ENCODE measurements at places on chromosomes 11 and 22.

DNA sequence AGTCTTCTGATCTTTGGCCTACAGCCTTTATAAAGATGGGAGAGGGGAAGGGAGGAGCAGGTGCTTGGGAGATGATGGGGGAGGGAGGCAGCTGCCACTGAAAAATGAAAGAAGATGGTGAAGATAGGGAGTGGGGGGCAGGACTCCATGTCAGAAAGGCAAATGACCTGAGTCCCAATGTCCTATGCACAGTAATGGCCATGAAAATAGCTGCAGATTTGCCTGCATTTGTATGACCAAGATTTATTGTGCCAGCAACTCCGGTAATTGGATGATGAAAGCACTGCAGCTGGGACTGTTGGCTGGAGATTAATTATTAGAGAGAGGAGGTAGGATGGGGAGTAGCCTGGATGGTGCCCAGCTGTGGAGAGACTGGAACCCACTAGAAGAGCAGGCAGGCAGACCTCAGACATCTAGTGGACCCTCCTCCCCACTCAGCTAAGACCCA, 36.1 kb downstream of the NEU3 start:
- DNase-seq: no peak

DNA sequence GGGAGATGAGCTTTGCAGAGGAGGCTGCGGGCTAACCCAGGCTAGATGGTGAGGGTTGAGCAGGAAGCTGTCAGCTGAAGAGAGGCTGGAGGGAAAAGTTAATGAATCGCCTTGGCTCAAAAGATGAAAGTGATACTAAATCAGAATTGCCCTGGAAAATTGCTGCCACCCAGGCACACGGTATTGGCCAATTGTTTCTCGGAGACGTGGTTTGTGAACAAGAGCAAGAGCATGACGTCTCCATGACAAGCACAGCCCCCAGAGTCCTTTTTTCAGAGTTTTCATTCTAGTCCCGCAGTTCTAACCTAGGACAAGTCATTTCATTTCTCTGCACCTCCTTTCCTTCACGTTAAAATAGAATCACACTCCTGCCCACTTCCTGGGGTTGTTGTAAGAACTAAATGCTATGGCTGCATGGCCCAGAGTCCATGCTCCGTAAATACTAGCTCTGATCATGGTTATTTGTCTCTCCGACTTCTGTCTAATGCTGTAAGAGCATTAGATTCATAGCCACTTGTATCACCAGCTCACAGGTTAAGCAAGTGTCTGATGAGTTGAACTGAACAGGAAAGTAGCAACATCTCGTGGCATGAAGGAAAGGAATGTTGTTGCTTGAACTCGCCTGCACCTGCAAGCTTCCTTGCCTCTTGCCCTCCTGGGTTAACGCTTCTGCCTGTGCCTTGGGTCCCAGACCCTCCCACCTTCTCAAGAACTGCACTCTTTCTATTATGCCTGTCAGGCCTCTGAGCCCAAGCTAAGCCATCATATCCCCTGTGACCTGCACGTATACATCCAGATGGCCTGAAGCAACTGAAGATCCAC, 33.8 kb upstream of the NUP50 start:
- no peak for DNase-seq

DNA sequence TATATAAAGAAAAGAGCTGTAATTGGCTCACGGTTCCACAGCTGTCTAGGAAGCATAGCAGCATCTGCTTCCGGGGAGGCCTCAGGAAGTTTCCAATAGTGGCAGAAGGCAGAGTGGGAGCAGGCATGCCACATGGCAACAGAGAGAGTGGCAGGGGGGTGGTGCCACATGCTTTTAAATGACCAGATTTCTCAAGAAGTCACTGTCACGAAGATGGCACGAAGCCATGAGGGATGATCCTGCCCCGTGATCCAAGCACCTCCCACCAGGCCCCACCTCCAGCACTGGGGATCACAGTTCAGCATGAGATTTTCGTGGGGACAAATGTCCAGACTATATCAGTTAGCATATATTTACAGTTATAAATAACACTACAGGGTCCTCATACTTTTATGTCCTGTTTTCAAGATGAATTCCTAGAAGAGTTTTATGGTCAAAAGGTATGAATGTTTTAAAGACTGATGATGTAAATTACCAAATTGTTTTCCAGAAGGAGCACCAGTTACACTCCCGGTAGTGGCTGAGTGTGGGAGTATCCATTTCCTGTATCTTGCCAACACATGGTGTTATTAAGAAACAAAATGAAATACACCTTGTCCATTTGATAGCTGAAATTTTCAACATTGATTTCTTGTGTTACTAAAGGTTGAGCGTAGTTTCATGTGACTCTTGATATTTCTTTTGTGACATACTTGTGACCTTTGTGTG, 19.2 kb downstream of the FAM118A start:
- DNase-seq: peak; percentile 60

- DNase-seq: no peak
Observed at GRCh38 chr11:91664521-91664920, 560.1 kb upstream of the FAT3 start.

- peak; percentile 11 for DNase-seq
Observed at GRCh38 chr11:72721689-72722049, 30.5 kb downstream of the ARAP1 start.

DNA sequence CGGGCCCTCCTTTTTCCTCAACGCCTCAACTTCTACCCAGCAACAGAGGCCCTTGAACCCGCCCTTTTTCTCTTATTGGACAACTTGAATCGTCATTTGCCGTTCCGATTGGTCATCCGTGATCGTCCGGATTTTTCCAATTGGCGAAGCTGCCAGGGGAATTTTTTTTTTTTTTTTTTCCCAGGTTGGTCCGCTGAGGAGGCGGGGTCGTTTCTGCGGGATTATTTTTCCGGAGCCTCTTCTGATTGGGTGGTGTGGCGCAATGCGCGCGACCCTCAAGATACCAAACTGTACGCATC, 465 bp upstream of the TTC9C start:
- DNase-seq: peak; percentile 99

- no peak for DNase-seq
Observed at GRCh38 chr22:19455585-19456370, 8.3 kb upstream of the C22orf39 start.

- no peak for DNase-seq
Observed at GRCh38 chr11:101061606-101062005, 68.0 kb downstream of the PGR start.

DNA sequence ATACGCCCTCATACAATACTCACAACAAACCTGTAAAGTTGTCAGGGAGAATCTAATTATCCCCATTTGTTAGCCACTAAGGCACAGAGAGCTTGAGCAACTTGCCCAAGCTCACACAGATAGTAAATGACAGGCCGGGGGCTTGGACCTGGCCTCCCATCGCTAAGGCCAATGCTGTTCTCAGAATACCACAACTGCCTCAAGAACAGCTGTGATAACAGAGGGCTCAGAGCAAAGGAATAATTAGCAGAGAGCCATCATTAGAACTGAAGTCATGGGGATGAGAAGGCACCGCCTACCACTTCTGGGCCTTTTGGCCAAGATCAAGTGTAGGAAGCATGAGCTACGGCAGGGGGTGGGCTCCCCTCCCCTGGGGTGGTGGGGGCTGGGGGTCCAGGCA, 98.6 kb downstream of the FEZ1 start:
- DNase-seq: no peak

DNA sequence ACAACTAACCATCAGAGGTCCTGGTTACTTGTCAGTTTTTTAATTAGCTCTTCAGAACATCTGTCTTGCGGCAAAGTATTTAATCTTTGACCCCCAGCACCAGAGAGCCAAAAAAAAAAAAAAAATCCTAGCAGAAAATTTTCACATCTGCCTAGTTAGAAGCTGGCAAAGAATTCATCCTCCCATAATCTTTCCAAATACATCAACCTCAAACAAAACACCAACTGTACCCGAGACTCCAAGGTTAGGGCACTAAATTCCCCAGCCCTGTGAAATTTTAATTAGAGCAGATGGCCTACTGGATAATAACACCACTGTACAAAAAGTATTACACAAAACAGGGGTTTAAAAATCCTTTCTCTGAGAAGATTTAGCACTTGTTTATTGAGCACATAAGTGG, 55.7 kb downstream of the RAB38 start:
- no peak for DNase-seq

DNA sequence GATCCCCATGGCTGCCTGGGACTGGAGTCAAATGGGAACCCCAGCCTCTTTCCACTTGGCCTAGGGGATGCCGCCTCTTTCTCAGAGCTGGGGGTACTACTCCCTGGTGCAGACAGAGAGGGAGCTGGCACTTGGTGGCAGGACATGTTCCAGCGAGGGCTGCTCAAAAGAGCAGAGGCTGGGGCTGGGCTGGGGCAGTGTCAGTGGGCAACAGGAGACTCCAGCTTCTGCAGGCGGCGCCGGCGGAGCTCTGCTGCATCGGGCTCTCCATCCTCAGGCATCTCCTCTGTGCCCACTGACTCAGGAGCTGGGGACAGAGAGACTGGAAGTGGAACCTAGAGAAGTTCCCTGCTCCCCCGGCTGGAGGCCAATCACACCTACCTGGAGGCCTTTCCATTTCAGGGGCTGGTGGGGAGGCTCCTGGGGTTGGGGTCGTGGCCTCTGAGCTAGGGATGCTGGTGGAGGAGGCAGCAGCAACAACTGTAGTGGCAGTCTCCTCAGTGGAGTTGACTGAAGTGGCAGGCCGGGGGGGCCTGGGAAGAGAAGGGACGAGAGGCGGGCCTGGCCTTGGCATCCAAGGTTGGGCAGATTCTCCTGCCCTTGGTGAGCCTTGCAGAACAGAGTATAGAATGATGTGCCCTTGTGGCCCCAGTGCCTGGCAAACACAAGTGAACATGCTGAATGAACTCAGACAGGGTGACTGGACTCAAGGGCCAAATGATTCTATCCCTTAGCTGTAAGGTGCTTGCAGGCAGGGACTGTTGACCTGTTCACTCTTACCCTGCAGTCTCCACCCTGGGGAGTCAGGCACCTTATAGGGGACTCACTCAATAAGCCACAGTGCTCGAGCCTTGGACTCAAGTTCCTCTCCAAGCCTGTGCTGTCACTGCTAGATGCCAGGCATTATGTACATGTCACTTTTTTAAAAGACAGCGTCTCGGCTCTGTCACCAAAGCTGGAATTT, 5.9 kb downstream of the SYVN1 start:
- DNase-seq: no peak

DNA sequence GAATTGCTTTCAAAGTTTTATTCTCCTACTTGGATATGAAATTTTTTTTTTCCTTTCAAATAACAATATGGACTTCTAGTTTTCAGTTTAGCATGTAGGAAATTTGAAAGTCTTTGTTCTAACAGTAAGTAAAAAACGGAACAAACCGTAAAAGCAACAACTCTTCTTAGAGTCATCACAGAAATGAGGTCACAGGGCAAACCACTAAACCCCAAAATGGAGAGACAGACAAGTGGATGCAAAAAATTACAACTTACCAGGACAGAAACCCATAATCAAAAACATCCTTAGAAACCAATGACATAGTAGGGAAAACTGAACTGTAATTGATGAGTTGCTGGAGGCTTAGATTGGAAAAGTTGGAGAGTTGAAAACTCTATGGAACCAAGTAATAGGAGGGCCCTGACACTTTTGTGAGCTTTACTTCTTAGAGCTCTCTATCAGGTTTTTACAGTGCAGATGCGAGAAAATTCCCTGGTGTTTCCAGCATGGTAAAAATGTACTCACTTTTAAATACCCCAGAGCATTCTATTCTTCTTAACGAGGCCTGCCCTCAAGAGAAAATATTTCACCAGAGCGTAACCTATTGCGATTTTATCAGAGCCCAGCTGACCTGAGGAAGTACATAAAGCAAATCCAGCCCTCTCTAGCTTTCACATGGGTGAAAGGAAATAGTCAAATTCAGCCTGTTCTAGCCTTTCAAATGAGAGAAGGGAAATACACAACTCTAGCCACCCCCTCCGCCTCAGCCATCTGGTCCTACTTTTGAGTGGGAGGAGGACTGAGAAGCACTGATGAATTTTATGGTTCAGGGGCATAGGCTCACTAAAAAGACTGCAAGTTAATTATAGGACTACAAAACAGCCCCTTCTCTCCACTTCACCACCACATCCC, 39.1 kb downstream of the CASP12 start:
- no peak for DNase-seq

GRCh38 chr11:68632802-68633201, 51.5 kb upstream of the GAL start:
- DNase-seq: peak; percentile 81

DNA sequence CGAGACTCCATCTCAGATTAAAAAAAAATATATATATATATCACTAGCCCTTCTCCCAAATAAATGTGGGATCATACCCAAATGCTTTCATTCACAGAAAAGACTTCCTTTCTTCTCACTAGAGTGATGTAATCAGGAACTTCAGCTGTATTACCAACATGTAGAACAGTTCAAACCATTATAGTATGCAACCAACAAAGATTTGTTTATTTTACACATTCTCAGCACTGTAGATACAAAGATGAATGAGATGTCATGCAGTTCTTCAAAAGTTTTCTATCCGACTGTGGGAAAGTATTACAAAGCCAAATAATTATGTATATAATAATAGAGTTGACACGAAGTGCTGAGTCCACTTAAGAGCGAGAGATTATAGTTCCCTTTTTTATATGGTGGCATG, 22.2 kb upstream of the ZNF143 start:
- no peak for DNase-seq

DNA sequence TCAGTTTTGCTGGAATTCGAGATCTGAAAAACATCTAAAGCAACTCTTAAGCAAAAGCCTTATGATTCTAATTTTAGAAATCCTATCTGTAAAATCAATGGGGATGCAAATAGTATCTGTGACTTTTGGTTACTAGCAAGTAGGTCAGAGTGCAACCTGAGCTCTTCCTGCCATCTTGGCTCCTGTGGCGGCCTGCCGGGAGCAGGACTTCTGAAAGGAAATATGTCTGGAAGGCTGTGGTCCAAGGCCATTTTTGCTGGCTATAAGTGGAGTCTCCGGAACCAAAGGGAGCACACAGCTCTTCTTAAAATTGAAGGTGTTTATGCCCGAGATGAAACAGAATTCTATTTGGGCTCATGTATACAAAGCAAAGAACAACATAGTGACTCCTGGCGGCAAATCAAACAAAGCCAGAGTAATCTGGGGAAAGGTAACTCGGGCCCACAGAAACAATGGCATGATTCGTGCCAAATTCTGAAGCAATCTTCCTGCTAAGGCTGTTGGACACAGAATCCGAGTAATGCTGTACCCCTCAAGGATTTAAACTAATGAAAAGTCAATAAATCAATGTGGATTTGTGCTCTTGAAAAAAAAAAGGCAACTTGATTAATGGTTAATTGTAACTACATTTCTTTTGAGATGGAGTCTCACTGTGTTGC, 1.7 kb downstream of the SAMM50 start:
- no peak for DNase-seq

GRCh38 chr11:125165111-125165842, 726 bp downstream of the PKNOX2 start:
- DNase-seq: no peak

GRCh38 chr11:128195057-128195751, 392.2 kb downstream of the ETS1 start:
- peak; percentile 53 for DNase-seq

GRCh38 chr11:60872961-60873524, 5.7 kb downstream of the ZP1 start:
- DNase-seq: no peak

DNA sequence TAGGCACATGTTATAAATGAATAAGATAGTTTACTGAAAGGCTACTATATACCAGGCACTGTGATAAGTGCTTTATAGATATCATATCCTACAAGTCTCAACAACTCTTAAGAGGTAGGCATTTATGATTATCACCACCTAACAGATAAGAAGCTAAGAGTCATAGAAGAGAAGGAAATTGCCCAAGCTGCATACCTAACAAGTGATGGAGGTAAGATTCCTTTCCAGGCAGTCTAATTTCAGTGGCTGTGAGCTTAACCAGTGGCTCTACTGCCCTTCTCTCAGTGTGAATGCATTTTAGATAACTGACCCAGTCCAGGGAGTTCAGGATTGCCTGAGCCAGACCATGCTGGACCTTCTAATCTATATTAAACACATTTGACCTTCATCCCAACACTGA, 39.2 kb downstream of the HEPHL1 start:
- DNase-seq: no peak

Data from hematopoietic multipotent progenitor cell treated with erythropoietin and hydrocortisone succinate and interleukin-3 and kit ligand, for 8 days (in vitro differentiated cells).